Activated CD4-positive, alpha-beta memory T cell treated with anti-CD3 and anti-CD28 coated beads, Interleukin-2, amount 10 ng/mL, durations not matched to agents 7 days and 5 days (primary cell): ENCODE measurements at places on chromosomes 4 and X.
A peak's percentile ranks its signal among the peaks of the same experiment; 100 is the strongest.

GRCh38 chr4:10164877-10165283 is 48.3 kb upstream of the WDR1 start:
- peak; percentile 28 for DNase-seq

DNA sequence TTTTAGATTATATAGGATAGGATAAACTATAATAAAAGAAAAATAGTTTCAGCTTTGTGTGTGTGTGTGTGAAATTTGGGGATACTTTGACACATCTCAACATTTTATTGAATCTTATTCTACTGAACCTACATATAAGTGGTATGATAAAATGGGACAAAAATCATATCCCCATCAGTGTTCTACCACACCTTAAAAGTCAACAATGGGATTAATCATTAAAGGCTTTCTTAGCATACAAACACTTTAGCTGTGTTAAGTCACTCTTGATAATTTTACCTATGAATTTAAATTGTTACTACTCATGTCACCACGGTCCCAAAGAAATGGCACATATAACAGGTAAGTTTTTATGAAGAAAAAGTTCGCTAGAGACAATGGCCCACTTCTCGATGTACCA is 37.7 kb upstream of the LRBA start:
- DNase-seq: no peak

GRCh38 chr4:85600501-85600900 is 125.6 kb downstream of the ARHGAP24 start:
- DNase-seq: no peak

- no peak for DNase-seq
These were observed 538.7 kb upstream of the PABPC4L start for GRCh38 chr4:134740290-134740689.

GRCh38 chr4:26782168-26782829 is 78.3 kb upstream of the STIM2 start:
- no peak for DNase-seq

- no peak for DNase-seq
These were observed 46.9 kb downstream of the STK32B start for GRCh38 chr4:5098176-5098575.

DNA sequence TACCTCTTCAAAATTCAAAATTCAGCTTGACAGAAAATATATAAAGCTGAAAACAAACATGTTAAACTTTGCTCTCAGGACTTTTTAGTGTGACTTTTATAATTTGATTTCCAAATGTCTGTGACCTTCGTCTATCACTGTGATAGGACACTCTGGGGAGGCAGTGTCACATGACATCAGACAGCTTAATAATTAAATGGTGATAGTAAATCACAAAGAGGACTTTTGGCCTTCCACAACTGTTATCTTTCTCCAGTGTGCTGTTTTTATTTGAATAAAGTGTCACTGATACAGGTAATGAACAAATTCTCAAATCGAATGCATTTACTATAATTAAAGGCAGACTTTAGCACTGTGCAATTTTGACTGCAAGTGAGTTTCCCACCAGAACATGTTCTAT is 83.1 kb downstream of the MID1 start:
- no peak for DNase-seq

- DNase-seq: no peak
These were observed 515.1 kb upstream of the DIPK2B start for GRCh38 chrX:45715748-45716147.

- DNase-seq: no peak
These were observed 37.7 kb upstream of the RAB33B start for GRCh38 chr4:139416073-139416673.

GRCh38 chrX:8049827-8050226 is 121.2 kb downstream of the VCX2 start:
- DNase-seq: no peak

DNA sequence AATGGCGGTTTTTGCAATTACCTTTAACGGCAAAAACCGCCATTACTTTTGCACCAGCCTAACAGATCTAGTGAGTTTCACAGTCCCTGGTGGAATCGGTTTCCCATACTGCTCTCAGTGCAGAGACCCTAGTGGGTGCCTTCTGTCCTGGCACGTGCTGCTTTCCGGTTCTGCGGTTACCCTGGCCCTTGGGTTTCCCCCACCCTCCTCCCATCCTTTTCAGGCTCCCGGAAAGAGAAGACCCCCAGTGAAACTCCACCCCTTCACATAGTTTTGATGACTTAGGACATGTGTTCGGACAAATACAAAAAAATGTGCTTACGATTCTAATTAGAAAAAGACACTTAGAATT is 36.9 kb downstream of the NLGN3 start:
- DNase-seq: peak; percentile 48

GRCh38 chr4:10143171-10143570 is 26.6 kb upstream of the WDR1 start:
- DNase-seq: no peak

GRCh38 chr4:5926598-5926997 is 33.7 kb upstream of the CRMP1 start:
- DNase-seq: no peak

DNA sequence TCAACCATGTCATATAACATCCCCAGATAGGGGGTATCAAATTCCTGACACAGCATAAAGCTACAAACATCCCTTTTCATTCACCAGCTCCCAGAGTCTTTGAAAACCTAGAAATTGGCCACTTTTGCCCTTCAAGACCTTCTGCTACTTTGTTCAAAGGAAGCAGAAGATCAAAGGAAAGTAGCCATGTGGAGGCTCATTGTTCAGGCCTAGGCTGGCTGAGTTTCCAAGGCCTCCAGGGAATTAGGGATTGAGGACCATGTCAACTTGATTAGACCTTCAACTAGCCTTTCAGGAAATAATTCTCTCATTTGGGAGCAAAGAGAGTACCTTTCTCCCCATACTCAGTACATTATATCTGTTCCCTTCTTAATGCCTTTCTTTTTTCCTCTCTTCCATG is 66.8 kb upstream of the ATXN3L start:
- DNase-seq: no peak

- no peak for DNase-seq
These were observed 62.3 kb downstream of the ATRX start for GRCh38 chrX:77723681-77724080.

DNA sequence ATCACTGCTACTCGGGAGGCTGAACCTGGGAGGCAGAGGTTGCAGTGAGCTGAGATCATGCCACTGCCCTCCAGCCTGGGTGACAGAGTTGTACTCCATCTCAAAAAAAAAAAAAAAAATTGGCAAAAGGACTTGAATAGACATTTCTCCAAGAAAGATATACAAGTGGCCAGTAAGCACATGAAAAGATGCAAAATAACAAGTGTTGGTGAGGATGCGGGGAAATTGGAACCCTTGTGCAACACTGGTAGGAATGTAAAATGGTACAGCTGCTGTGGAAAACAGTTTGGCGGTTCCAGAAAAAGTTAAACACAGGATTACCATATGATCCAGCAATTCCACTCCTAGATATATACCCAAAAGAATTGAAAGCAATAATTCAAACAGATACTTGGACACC is 19.4 kb downstream of the RBM10 start:
- no peak for DNase-seq

- DNase-seq: no peak
These were observed 387.2 kb downstream of the PCDH7 start for GRCh38 chr4:31107362-31107761.

DNA sequence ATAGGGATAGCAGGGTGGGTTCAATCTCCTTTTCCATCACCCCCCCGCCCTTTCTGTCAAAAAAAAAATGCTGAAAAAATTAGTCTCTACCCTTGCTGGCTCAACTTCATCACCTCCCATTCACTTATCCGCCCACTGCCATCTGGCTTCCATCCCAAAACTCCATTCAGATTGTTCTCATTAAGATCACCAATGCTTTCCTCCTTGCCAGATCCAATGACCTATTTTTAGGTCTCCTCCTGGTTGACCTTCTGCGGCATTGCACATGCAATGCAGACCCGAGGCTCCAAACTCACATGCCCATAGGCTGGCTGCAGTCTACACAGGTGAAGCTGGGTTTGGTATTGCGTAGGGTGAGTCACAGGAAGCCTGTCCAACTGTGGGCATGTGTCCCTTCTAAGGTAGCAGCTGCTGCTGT is 21.1 kb upstream of the STIM2 start:
- no peak for DNase-seq

DNA sequence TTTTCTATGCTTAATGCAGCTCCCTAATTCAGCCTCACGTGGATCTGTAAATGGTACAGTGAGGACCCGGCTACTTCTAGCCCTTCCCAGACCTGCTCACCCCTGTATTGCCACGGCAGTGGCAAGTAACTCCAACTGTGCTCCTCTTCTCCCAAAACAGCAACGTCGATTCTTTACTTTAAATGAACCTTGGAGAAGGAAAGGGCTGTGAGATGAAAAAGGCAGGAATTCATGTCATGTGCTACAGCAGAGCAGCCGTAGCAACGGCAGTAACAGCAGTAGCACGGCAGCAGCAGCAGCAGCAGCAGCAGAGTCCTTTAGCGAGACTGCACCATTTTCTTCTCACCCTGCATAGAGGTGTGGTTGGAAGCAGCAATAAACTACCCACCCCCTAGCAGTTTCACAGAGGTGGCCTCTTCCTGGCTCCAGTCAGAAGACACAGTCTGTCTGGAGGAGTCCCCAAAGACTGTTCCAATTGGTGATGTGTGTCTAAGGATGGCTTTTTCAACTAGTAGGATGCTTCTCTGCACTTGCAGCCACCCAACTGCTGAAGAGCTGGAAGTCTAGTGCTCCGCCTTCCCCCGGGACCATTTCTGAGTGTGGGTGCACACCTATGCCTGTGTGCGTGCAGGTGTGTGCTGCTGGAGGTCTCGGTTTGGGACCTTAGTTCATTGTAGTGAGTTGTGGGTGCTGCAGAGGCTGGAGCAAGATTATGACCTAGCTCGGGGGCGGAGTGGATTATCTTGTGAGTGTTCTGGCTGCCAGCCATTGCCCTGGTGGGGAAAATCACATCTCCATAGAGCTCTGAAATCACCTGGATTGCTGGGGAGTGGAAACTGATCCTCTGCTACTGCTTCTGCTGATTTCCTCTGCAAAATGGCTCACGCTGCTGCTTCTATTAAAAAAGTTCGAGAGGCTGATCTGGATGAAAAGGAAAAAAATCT is 67.2 kb downstream of the ANK2 start:
- DNase-seq: no peak

GRCh38 chr4:36249610-36250009 is 5.3 kb upstream of the ARAP2 start:
- no peak for DNase-seq

DNA sequence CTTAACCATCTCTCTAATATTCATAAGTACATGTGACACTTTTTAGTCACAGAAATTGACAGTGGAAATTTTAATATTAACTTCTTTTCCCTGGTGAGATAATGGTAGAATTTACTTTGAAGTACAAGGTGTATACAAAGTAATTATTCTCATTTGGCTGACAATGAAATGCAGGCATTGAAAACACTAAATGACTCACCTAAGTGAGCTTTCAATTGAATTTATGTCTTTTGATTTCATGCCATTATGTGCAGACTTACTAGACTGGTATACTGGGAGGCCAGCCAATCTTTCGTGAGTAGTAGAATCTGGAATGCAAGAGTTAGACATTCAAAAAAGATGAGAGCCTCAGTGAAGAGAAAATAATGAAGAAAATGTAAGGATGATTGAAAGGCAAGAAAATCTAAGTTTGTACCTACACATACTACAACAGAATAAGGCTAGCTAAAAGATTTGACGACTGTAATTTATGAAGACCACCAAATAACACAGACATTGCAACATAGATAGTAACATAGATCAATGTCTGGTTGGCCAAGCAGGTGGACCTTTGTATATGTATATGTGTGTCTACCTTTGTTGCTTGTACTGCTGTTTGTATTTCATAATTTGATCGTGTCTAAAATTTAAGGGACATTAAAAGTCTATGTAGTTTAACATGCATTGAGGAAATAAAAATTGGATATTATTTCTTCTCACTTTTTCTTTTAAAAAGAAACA is 459.7 kb downstream of the IL15 start:
- no peak for DNase-seq

GRCh38 chr4:20687864-20688263 is 12.4 kb upstream of the PACRGL start:
- no peak for DNase-seq

- DNase-seq: no peak
These were observed 57.7 kb downstream of the PCGF3 start for GRCh38 chr4:763191-763810.

- peak; percentile 45 for DNase-seq
These were observed 13.0 kb downstream of the RGS12 start for GRCh38 chr4:3305610-3306371.
